ENCODE measurements at places on chromosomes 11 and 22. TPM values are rescaled to one million over a fixed set of nuclear protein-coding genes. Genes with fewer than 3 reads are reported as not detected.

- no peak for DNase-seq
These were observed 532.7 kb upstream of the FAT3 start for GRCh38 chr11:91691872-91692271.

Gene IGLL5
- not detected for total RNA-seq

GRCh38 chr11:133920109-133920990 lies 36.4 kb downstream of the IGSF9B start:
- DNase-seq, result no peak

GRCh38 chr11:112589155-112589554 lies 328.5 kb upstream of the PLET1 start:
- no peak for DNase-seq

GRCh38 chr11:58530236-58530635 lies 22.3 kb upstream of the OR5B21 start:
- DNase-seq, result no peak

Gene PIH1D2
- 1.4 TPM for total RNA-seq

DNA sequence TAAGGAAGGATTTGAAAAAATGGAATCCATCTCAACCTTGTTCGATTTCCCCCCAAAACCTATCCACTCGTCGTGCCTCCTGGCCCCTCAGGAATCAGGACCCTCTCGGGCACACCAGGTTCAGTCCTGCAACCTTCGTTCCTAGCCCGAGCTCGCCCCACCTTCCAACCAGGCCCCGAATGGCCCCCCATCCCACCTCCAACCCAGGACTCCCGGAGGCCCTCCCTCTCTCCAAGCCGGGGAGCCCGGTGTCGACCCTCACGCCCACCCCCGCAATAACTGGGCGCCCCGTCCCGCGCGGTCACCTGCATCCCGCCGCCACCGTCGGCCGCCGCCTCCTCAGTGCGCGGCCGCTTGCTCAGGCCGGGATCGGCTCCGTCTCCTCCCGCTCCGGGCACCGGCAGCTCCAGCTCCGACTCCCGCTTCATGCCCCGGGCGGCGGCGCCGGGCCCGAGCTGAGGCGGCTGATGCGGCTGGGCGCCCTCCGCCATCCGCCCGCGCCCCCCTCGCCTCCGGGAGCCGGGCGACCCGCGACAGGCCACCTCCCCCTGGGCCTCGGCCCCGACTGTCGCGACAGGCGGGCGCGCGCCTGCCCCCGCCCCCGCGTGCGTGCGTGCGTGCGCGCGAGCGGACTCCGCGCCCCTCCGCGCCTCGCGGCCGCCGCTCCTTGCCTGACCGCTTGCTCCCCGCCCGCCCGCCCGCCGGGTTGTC lies 534 bp downstream of the RBFOX2 start:
- peak; percentile 75 for DNase-seq
